Stimulated activated CD8-positive, alpha-beta memory T cell treated with anti-CD3 and anti-CD28 coated beads, Interleukin-4, amount 100 ng/mL, for 4 hours (primary cell): ENCODE measurements at places on chromosomes 5 and 9.

DNA sequence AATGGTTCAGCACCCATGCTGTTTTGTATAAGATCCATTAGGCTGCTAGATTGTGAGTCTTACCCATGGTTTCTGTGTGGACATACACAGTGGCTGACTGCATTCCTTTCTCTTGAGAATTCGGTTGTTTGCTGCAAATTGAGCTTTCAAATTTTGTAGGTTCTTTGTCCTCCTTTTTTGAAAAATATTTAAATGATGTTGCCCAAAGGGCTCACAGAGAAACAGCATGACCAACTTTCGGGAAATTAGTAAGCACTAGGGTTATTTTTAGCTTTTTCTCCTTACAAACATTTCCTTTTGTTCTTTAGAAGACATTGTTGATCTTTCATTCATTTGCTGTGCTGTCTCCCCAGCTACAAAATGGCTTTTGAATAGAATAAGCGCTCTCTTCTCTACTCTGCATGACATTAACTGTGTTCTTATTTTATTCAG lies 79.4 kb downstream of the NLN start:
- no peak for DNase-seq

DNA sequence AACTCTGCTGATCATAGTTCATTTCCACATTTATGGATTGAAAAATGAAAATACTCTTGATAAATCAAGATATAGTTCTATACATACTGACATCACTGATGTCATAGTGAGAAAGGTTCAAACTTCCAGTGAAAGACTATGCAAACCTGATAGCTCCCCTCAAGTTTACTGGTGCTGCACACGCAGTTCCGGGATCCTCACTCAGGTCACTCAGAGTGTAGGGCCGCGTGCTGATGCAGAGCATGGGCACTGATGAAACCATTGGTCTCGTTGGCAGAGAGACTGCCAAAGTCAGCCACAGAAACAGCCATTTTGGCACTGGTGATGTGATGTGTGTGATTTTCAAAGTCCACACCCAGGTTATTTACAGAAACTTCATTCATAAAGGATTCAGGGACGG lies 13.5 kb downstream of the SETD9 start:
- DNase-seq = no peak

DNA sequence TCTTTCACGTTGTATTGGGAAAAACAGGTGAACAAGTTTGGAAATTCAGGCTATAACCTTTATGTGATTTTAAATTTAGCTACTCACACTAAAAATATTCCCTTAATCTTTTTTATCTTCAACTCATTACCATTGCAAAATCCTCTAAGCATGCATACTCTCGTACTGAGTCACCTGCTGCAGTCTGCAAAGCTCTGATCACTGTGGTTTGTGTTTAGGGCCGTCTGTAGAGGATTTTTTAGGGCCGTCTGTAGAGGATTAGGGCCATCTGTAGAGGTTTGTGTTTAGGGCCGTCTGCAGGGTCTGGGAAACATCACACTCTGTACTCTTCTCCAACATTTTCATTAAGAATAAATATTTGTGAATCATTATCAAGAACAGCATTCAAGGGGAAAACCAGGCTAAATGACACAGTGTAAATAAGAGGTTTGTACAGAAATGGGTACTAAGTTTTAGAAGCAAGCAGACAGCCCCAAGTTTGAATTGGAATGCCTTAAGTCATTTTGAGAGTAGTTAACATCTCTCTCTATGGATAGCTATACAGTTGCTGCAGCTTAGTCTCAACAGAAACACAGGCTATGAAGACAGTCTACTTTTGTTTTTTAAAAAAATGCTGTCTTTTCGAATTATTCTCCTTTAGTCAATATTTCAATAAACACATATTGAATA lies 155.0 kb upstream of the TSLP start:
- DNase-seq = no peak

GRCh38 chr5:150302301-150303069 lies at the start of gene ARSI:
Gene ARSI (minus strand): TSS chr5:150302905. CDS start chr5:150302373, 532 bp downstream.
- DNase-seq = no peak

DNA sequence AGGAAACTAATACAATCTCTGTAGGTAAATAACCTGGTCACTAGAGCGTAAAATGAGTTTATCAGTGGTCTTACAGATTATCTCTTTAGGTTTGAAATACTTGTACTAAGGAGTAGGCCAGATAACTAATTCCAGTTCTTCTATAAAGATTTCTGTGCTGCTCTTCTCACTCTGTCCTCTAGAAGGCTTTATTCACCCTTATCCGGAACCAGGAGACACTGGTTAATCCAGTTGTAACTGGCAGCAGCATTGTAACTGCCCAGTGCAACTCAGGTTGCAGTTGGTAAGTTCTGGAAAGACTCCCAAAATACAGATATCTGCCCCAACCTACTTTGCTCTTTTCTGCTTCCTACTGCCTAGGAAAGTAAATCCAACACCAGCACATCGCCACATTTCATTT lies 19.8 kb downstream of the C5orf22 start:
- no peak for DNase-seq

- DNase-seq = no peak
Observed at GRCh38 chr9:115262952-115263351, 145.0 kb upstream of the TNC start.

GRCh38 chr5:176803068-176803942 lies 7.1 kb upstream of the UNC5A start:
- DNase-seq = no peak

GRCh38 chr5:7271435-7272084 lies 124.4 kb upstream of the ADCY2 start:
- no peak for DNase-seq

DNA sequence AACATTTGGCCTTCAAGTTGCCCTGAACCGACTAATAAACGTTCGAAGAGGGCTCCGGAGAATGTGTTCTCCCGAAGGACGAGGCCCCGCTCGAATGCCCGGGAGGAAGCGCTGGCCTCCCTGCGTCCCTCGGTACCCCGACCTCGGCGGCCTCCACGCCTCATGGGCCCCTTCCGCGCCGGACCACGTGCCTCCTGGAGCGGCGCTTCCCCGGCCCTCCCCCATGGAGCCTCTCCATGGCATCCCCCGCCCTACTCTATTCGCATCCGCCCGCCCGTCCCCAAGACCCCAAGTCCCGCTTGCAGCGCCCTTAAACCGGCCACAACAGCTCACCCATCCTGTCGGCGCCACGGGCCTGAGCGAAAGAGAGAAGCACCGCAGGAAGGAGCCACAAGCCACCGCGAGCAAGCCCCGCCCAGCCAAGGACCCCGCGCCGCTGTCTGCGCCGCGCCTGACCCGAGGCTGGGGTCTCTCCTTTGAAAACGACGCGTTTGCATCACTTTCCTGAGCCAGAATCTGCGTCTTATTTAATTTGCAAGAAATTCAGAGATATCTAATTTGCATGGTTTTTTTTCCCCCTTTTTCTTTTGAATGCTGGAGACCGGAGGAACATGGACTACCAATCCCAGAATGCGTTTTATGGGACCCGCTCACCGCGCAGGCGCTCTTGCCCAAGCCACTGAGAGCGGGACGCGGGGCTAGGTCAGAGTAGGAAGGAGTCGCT lies at the start of gene RPS23:
TSS of gene RPS23 (minus strand) at position 368 of the 724 bp plus-strand sequence. CDS start at position 337, 31 bp downstream.
- peak; percentile 74 for DNase-seq

DNA sequence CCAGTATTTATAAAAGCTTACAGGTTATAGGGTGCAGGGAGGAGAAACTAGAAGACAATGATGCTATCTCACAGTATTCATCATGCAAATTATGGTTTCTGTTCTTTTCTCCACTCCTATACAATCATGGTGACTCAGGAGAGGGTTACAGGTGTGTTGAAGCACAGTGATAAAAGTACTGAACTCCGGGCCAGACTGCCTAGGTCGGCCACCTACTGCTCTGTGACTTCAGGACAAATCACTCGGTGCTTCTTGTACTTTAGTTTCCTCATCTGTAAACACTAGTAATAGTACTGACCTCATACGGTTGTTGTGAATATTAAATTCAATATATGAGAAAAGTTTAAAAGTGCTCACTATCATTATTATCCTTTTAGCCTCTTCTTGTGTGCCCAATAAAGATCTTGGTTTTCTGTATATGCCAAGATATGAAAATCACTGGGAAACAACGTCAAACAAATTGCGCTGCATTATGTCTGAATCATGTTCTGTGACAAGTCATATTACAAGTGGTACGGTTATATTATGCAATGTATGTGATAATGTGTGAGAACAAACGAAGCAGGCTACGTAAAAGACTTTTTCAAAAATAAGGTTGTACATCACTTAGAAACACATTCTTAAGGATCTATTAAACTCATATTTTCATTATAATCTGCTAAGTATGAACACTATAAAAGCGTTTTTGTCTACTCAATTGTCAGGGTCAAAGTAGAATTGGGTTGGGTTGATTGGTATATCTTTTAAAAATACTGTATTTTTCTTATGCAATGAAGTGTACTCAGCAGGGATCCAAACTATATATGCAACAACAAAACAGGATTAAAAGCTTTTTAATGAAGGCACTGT lies 153.3 kb downstream of the EFNA5 start:
- no peak for DNase-seq

DNA sequence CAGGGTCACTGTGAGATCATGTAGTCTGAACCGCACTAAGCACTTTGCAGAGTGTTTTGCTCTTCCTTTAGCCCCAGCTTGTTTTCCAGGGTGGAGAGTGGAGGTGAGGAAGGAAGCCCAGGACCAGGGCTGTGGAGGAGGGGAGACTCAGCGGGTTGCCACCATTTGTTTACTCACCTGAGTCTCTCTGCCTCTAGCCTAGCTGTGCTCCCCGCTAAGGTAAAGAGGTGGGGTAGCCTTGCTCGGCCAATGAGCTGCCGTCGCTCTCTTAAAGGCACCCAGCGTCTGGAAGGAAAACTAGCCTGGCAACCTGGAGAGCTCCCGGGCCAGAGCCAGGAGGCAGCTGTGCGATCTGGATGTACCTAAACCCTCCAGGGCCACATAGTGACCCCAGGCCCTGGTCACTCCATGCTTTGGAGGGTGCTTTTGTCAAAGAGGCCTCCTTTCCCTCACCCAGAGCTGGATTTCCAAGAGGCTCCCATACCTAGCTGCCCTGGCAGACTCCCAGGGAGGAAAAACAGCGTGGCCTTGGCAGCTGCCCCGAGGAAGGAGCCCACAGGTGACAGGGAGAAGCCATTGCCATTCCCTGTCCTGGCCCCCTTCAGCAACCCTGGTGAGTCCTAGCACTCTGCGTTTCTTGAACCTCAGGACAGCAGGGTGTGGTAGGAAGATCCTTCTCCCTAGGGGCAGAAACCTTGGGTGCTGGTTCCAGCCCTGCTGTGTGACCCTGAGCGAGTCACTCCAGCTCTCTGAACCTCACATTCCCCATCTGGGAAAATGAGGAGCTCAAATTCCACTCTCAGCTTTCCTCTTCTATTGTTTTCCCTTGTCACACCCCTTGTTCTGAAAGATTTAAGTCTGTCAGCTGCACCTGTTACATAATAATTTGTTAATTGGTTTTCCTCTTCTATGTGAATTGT lies 42.4 kb upstream of the LARP1 start:
- no peak for DNase-seq

- no peak for DNase-seq
Observed at GRCh38 chr9:129908906-129909305, 73.6 kb downstream of the USP20 start.

- DNase-seq = no peak
Observed at GRCh38 chr5:138289296-138289695, 14.9 kb upstream of the GFRA3 start.
